ENCODE measurements at places on chromosomes 11 and 22.

- DNase-seq = peak; percentile 56
Observed at GRCh38 chr11:117259417-117259816, 26.9 kb downstream of the RNF214 start.

DNA sequence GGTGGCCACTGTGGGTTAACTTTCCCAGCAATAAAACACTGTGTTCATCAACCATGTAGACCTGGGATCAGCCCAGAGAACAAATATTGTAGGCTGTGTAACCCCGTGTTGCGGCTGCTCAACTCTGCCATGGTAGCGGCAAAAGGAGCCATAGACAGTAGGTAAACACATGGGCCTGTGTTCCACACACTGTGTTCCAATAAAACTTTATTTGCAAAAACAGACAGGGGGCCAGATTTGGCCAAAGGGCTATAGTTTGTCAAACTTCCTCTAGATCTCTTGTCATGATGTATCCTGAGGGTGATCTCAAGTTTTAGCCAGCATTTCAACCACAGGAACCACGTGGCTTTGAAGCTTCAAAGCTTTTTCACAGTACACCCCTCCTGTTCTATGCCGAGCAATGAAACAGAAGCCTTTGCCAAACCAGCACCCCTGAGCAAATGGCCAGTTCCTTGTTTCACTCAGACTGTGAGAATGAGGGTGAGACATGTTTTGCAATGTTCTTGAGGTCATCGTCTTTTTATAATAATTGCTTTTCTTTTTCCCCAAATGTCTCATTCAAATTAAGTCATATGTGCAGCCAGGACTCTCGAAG is 49.9 kb upstream of the FADD start:
- no peak for DNase-seq

GRCh38 chr11:15687342-15687741 is 572.6 kb downstream of the INSC start:
- DNase-seq = no peak

DNA sequence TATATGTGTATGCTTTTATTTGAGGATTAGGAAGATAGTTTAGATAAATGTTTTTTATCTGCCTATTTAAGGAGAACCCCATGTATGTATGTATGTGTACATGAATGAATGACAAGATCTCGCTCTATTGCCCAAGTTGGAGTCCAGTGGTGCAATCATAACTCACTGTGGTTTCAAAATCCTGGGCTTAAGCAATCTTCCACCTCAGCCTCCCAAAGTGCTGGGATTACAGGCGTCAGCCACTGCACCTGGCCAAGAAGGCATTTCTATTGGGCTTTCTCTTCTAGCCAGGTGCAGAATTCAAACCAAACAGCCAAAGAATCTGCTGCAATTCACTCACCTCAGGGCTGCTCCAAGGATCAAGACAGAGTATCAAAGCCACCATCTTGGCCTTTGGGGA is 25.5 kb upstream of the DGKZ start:
- no peak for DNase-seq

- no peak for DNase-seq
Observed at GRCh38 chr11:44250421-44250820, 59.5 kb downstream of the ALX4 start.

- DNase-seq = no peak
Observed at GRCh38 chr11:11389238-11389637, 36.2 kb upstream of the CSNK2A3 start.

GRCh38 chr11:11461473-11461872 is 108.4 kb upstream of the CSNK2A3 start:
- DNase-seq = no peak

DNA sequence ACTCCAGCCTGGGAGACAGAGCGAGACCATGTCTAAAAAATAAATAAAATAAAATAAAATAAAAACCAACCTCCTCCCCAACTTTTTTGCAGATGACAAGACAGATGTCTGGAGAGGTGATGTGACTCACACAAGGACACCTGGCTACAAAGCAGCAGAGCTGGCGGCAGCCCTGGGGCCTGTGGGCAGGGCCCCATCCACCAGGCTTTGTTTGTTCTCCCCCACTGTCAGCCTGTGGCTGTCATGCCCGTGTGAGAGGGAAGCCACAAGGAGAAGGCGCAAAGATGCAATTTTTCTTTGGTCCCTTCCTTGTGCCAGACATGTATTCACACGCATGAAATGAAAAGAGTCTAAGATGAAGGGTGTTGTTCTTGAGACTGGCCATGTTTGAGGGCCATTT is 16.6 kb downstream of the CD59 start:
- DNase-seq = no peak

DNA sequence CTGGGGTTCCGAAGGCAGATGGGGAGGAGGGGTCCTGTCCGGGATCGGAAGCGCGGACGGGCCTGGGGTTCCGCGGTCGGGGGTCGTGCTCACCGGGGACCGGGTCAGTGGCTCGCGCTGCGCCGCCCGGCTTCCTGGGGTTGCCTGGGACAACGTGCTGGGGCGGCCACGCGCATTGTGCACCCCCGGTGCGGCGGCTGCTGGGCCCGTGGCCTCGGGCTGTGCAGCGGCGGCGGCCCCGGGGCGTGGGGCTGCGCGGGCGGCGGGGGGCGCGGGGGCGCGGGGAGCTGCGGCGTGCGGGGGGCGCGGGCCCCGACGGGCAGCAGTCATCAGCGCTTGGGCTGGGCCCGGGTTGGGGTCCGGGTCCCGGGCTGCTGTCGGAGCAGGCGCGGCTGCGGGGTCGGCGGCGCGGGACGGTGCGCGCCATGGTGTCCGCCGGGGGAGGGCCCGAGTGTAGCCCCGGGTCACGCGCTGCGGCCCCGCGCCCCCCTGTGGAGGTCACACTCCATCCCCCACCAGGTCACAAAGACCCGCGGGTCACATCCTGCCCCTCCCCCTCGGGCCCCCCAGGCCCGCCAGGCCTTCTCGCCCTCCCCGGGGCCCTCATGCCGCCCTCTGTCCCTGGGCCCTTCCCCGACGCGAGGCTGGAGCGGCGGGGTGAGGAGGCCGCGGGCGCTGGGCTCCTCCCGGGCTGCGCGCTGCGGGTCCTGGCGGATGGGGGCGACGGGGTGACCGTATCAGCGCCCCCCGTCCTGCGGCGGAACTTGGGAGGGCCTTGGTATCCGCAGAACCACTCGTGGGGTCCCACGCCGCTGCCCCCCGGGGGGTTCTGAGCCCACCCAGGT is at the start of gene TTLL8:
TSS of gene TTLL8 (minus strand) at position 238 of the 845 bp plus-strand sequence.
- DNase-seq = no peak
